ENCODE measurements at places on chromosomes 12 and 14. TPM values are rescaled to one million over a fixed set of nuclear protein-coding genes. Genes with fewer than 3 reads are reported as not detected.

HCAR2 gene
- not detected for total RNA-seq

TAS2R46 gene
- total RNA-seq, result 0.93 TPM

GRCh38 chr12:129052373-129052772, 199.1 kb downstream of the GLT1D1 start:
- H3K27me3 ChIP-seq, result no peaks in the 10 kb centered on the region
- H3K4me3 ChIP-seq, result no peak overlapping the region
- DNase-seq, result no peak
- no peak overlapping the region for H3K27ac ChIP-seq
- no peaks in the 10 kb centered on the region for H3K36me3 ChIP-seq

DNA sequence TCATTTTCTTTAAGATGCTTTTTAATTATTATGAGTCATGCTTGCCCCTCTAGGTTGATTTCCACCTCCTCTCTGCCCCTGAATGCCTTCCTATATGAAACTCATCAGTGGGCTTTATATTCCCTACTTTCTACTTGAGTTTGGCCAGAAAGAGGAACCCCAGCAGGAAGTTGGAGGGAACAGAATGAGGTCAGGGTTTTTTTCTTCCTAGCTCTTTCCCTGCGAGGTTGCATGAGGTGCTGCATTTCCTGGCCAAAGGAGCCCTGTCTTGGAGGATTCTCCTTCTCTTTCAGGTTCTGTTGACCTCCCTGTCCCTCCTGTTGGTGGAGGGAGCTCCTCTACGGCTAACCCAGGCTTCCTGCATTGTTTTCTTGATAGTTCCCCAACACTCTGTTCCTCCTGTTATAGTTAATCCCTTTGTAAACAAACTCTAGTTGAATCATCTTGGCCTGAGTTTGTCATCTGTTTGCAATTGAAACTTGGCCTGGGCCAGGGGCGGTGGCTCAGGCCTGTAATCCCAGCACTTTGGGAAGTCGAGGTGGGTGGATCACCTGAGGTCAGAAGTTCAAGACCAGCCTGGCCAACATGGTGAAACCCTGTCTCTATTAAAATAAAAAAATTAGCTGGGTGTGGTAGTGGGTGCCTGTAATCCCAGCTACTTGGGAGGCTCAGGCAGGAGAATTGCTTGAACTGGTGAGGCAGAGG, 15.3 kb upstream of the SPIC start:
- no peaks in the 10 kb centered on the region for H3K27me3 ChIP-seq
- no peak overlapping the region for H3K4me3 ChIP-seq
- H3K4me1 ChIP-seq, result peaks cover 12% of the 10 kb centered on the region

GRCh38 chr12:100024974-100025555, 40.3 kb upstream of the ANKS1B start:
- H3K27me3 ChIP-seq, result no peaks in the 10 kb centered on the region
- no peak overlapping the region for H3K27ac ChIP-seq
- no peak overlapping the region for H3K4me3 ChIP-seq

DNA sequence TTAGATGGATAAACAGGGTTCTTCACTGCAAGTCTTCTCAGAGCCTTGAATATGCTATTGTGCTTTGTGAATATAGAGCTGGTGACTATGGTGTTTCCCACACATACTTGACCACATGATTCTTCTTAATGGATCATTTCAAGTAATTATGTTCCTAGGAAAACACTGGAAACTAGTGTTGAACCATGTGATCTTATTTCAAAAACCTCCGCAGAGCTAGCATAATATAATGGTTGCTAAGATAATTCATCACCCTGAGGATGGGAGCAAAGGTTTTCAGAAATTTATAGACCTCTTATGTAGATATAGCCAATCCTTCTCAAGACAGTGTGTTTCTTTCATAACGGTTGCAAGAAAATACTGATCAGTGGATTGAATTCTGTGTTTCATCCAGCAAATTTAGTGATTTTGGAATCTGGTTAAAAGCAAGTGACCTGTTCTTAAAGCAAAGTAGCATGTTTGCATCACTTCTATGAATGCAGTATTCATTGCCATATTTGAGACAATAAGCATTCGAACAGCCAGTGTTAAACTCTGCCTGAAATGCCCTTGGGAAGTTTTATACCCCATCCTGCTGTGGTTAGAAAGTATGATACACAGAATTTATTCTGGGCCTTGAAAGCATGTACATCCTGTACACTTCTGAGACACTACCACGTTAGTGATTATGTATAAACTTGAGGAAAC, 341.0 kb upstream of the E2F7 start:
- no peaks in the 10 kb centered on the region for H3K36me3 ChIP-seq
- no peaks in the 10 kb centered on the region for H3K4me1 ChIP-seq
- no peak overlapping the region for H3K4me3 ChIP-seq
- DNase-seq, result no peak
- H3K27me3 ChIP-seq, result no peaks in the 10 kb centered on the region
